ENCODE measurements at places on chromosomes 6 and 20. TPM values are rescaled to one million over a fixed set of nuclear protein-coding genes. Genes with fewer than 3 reads are reported as not detected.

Gene FAM217A
- not detected for total RNA-seq

Gene PDSS2
- 11.2 TPM for total RNA-seq

Gene DAAM2
- total RNA-seq = 122 TPM

Gene SLC22A7
- total RNA-seq = not detected

Gene MEA1
- 26.4 TPM for total RNA-seq

Gene RTN4IP1
- total RNA-seq = 5.0 TPM

Gene ATP9A
- 39.4 TPM for total RNA-seq

Gene TINAG
- not detected for total RNA-seq

Gene ASIP
- 0.32 TPM for total RNA-seq

Gene DEFB124
- not detected for total RNA-seq

Gene SLC32A1
- not detected for total RNA-seq

Gene MED23
- total RNA-seq = 37.0 TPM

Gene PFDN6
- total RNA-seq = 11.7 TPM

Gene C6orf132
- 2.6 TPM for total RNA-seq

Gene ZNF831
- total RNA-seq = not detected

Gene ZSCAN31
- total RNA-seq = 2.3 TPM

Gene RPP40
- 7.0 TPM for total RNA-seq

Gene EDN1
- 5.3 TPM for total RNA-seq

Gene SGK2
- total RNA-seq = 0.24 TPM

Gene MYB
- 0.16 TPM for total RNA-seq

Gene IDH3B
- total RNA-seq = 57.0 TPM

Gene ENPP5
- total RNA-seq = 0.65 TPM

Gene HLA-DMB
- total RNA-seq = 0.65 TPM

Gene HNF4A
- not detected for total RNA-seq

Gene PRSS16
- total RNA-seq = not detected

Gene NKX2-2
- not detected for total RNA-seq

Gene BCL2L1
- 77.1 TPM for total RNA-seq

Gene ALDH8A1
- 0.16 TPM for total RNA-seq

Gene OOEP
- 0.16 TPM for total RNA-seq

Gene GRM1
- total RNA-seq = 0.16 TPM

Gene C6orf163
- total RNA-seq = 1.3 TPM

Gene CST5
- total RNA-seq = not detected

Gene TM9SF4
- total RNA-seq = 57.8 TPM

Gene LPA
- total RNA-seq = not detected

Gene CNR1
- not detected for total RNA-seq

Gene SYNDIG1
- total RNA-seq = 1.8 TPM

Gene MUC21
- total RNA-seq = not detected

Gene RUNX2
- 27.4 TPM for total RNA-seq

Gene MEP1A
- not detected for total RNA-seq
